ENCODE measurements at places on chromosomes 1 and 21. TPM values are rescaled to one million over a fixed set of nuclear protein-coding genes. Genes with fewer than 3 reads are reported as not detected.

DNA sequence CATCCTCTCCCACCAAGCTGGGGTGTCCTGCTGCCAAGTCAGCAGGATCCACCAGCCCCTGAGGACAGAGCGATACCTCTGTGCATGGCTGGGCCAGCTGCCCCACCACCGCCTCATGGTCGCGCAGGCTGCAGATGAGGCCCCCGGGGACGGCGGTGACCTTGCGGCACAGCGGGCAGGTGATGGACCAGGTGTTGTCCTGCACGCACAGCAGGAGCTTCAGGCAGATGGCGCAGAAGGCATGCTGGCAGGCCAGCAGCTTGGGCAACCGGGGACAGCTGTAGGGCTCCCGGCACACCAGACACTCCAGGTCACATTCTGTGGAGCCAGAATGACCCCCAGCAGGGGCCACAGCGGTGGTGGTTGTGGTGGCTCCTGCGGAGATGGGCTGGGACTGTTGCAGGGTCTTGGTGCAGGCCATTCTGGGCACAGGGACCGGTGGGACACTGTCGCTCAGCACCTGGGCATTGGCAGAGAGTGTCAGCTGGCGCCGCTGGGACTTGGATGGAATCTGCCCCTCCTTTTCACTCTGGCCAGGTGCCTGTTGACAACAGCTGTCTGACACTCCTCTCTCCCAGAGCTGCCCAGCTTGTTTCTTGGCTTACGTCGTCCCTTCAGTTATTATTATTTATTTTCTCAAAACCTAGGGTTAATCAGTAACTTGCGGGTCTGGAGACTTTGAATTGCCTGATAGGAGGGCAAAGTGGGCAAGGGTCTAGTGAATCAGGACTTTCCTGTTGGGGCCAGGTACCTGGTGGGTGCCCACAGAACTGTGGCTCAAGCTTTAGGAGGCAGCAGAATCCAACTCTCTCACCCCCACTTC is at the start of gene RNF186:
Gene RNF186, minus strand, starts transcription at position 603 of the 823 bp plus-strand sequence. Its CDS starts 182 bp downstream, at position 421.
- DNase-seq = no peak

GRCh38 chr1:245999697-246000637 is 507.1 kb downstream of the SMYD3 start:
- DNase-seq = no peak

DNA sequence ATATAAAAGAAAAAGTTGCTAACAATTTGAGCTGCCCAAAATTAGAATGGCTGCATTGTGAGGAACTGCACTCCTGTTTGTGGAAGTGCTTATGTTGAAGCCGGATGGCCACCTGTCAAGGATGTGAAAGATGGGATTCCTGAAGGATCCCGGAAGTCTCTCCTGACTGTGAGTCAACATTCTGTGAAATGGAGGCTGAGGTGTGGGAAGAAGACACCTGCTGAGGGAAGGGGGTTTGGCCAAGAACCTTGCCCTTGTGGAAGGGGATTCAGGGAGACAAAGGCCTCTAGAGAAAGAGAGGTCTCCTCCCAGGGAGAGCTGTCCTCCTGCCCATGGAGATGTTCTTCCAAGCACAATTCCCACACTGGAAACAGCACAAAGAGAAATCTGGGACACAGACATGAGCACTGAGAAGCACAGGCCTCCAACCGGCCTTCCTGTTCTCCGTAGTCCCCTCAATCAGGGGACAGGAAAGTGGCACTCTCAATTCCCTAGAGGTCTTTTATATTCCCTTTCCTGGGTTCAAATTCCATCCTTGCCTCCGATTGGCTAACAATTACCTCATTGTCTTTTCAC is 70.5 kb downstream of the CD2 start:
- DNase-seq = no peak

LCA5L gene
- total RNA-seq = under 0.01 TPM

All from frontal cortex (tissue), 4 donors.